ENCODE measurements at places on chromosomes 2 and 18.

GRCh38 chr2:18169121-18169892 is 290.8 kb downstream of the KCNS3 start:
- no peak for DNase-seq

DNA sequence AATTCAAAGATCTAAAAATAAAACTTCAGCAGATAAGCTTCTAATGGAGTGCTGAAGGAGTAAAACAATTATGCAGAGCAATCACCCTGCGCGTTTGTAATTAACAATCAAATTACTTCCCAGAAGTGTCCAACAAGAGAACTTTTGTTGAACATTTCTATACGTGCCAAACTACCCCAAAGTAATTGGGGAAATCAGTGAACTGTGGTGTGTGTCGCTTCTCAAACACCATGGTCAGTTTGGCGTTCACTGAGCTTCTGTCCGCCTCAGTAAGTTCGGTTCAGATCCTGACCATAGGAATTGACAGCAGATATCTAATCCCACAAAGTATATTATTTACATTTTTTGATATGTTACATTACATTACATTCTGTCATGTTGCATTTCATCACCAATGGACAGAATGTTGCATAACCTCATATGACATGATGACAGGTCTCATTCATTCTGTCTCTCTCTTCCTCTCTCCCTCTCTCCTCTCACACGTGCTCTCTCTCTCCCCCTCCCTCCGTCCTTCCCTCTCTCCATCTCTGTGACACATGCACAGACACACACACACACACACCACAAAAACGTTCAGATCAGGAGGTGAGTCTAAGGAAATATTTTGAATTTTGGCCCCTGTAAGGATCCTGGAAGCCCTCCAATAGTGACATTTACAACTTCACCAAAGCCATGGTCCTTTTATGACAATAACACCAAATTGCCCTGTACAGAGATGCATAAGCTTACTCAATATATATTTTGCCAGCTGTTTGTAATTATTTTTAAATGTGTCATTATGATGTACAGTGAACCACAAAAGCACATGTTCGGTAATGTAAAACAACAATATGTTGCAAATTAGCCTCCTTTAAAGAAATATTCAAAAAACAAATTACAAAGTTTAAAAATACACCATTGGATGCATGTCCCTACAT is 269.2 kb downstream of the FIGN start:
- DNase-seq = no peak

DNA sequence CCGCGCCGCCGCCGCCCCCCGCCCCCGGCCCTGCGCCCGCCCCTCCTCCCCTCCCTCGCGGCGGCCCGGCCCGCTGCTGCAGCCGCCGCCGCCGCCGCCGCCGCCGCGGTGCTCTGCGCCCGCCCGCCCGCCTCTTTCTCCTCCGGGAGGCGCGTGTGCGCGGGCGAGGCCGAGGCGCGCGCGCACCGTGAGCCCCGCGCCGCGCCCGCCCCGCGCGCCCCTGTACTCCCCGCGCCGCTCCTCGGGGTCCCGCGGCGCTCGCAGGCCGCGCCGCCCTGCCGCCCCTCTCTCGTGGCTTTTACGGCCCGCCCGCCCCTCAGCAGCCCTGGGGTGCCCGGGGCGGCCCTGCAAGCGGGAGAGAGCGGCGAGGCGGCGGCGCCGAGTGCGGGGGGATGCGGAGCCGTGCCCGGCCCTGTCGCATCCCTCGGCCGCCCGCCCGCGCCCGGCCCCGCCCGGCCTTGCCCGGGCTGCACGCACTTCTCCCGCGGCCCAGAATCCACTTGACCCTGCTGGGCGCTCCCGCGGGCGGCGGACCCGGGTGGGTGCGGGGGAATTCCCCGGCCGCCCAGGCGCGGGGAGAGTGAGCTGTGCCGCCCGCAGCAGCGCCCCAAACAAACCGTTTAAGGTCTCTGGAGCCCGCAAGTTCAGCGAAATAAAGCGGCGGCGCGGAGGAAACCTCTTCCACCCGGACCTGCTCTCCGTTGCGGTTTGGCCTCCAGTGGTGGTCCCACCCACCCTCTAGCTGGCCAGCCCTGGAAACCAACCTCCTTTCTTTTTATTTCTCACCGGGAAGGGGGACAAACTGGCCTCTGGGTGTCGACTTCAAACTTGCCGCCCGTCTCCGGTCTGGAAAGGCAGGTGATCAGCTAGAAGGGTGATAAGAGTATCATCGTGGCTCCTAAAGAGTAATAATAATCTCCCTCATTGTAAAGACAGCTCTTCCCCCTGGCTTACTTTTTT is 37.4 kb downstream of the AFF3 start:
- DNase-seq = no peak

- DNase-seq = no peak
Measured at GRCh38 chr2:137729305-137729704, 235.0 kb upstream of the HNMT start.

DNA sequence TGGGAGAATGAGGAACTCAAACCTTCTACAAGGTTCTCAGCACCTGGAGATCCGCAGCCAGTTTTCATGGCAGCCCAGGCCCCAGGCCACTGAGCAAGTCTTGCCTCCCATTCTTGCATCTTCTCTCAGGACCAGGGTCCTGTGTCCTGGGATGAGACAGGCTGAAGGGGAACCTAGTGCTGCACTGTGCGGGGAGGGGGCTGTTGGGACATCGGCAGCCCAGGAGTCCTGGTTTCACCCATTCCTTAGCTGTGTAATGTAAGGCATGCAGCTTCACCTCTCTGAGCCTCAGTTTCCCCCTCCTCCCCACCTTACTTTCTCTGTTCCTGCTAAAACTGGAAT is 43.9 kb downstream of the TNS1 start:
- no peak for DNase-seq

DNA sequence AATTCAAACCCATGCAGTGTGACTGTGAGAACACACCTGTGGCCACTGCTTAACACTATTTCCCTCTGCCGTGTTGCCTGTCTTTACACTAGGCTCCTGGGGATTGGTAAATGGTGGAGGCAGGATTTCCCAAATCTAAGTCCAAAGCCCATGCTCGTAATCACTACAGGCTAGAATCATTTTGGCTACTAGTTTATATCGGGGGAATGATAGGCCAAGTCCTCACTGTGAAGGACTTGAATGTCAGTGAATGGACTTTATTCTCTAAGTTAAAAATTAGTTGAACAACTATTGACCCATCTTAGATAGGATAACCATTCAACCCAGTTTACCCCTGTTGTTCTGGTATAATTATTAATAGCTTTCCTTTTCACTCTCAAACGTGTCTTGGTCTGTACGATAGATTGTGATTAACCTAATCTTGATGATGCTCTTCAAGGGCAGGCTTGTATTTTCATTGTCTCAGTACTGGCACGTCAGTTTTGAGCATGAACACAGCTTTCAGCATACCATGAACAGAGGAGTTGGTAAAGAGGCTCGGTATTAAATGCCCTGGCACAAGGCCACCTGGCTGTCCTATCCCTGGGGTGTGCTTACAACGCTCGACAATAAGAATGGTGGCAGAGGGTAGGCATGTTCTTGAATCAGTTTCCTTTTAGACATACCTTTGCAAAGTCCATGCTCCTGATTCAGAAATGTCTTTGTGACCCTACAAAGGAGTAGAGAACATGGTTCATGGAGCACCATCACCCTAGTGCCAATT is 148.8 kb downstream of the RTN4 start:
- DNase-seq = no peak

- no peak for DNase-seq
Measured at GRCh38 chr2:11720752-11721151, 25.7 kb upstream of the LPIN1 start.

GRCh38 chr2:128752691-128753263 is 434.1 kb upstream of the HS6ST1 start:
- no peak for DNase-seq

DNA sequence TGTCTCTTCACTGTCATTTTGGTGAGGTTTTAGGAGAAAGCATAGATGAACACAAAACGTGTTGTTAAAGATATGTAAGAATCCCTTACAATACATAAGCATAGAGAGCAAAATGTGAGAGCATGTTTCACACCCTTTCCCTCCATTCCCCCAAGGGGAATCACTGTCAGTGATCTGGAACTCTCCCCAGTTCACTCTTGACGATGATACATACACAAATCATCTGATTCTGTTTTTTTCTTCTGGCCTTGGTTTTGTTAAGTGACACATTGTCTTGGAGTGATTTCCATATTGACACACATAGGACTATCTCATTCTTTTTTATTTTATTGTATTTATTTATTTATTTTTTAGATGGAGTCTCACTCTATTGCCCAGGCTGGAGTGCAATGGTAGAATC is 53.7 kb upstream of the TANC1 start:
- DNase-seq = no peak

GRCh38 chr18:70293166-70293565 is 4.3 kb downstream of the SOCS6 start:
- no peak for DNase-seq

- no peak for DNase-seq
Measured at GRCh38 chr18:2143636-2144035, 427.7 kb downstream of the METTL4 start.

- no peak for DNase-seq
Measured at GRCh38 chr2:55155206-55155605, 76.9 kb downstream of the CLHC1 start.

DNA sequence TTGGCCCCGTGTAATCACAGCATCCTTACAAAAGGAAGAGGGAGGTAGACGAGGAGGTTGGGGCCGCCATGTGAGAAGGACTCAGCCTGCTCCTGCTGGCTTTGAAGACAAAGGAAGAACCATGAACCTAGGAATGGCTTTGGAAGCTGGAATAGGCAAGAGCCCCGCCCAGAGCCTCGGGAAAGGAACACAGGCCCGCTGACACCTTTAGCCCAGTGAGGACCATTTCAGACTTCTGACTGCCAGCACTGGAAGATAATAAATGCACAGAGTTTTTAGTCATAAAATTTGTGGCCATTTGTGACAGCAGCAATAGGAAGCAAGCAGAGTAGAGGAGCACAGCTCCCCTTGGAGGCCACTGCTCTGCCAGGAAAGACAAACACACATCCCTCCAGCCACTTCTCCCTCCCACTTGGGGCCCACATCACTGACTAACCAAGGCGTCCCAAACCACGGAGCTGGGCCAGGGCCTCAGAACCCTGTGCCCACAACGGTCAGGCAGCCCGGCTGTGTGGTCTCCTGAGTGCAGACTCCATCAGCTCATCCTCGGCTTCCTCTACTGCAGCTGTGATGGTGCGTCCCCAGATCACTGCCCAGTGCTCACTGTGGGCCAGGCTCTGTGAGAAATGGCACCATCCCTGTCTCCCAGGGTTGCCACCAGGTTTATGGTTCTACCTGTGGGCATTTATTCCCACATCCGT is 39.7 kb downstream of the TFCP2L1 start:
- DNase-seq = no peak

- DNase-seq = peak; percentile 50
Measured at GRCh38 chr2:134368009-134368817, 114.3 kb downstream of the MGAT5 start.

DNA sequence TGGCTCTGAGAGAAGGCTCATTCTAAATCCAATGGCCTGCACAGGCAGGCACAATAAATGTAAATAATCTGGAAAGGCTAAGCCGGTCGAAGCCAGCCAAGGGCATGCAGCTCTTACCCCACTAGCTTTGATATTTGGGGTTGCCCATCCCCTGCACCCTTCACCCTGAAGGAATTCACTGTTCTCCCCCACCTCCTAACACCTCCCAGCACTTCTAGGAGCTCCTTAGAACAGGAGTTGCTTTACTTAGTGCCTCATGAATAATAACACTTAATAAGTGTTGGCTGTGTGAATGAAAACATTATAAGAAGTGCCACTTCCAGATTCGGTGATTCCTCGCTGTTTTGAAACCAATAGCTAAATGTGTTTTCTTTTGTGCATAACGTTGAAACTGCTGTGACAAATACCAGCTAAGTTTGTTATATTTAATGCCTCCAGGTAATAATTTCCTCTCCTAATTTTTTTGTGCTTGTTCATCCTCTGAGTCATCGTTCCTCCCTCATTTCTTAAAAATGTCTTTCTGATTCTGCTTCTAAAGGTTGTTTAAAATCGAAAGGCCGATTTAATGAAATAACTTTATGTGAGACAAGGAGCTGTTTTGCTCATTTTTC is 458.8 kb downstream of the METTL4 start:
- DNase-seq = no peak

DNA sequence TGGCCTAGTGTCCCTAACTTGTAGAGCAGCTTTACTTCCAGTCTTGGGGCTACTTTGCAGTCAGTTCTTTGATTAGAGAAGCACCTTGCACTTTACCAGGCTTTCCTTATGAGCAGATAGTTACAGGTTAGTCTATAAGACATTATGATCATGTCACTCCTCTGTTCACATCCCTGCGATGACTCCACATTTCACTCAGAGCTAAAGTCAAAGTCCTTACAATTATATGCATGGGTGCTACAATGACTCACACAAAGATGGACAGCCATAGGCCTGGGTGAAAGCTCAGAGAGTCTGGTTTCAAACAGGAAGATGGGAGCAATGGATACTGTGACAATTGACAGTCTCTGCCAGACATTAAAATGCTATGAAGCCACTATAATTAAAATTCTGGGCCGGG is 27.1 kb upstream of the SSB start:
- DNase-seq = no peak
